ENCODE measurements at places on chromosomes 13 and 19.

GRCh38 chr13:36543671-36544070, 111.4 kb downstream of the CCNA1 start:
- DNase-seq: no peak

- DNase-seq: no peak
These were observed 112.6 kb downstream of the STARD13 start for GRCh38 chr13:33172911-33173310.

DNA sequence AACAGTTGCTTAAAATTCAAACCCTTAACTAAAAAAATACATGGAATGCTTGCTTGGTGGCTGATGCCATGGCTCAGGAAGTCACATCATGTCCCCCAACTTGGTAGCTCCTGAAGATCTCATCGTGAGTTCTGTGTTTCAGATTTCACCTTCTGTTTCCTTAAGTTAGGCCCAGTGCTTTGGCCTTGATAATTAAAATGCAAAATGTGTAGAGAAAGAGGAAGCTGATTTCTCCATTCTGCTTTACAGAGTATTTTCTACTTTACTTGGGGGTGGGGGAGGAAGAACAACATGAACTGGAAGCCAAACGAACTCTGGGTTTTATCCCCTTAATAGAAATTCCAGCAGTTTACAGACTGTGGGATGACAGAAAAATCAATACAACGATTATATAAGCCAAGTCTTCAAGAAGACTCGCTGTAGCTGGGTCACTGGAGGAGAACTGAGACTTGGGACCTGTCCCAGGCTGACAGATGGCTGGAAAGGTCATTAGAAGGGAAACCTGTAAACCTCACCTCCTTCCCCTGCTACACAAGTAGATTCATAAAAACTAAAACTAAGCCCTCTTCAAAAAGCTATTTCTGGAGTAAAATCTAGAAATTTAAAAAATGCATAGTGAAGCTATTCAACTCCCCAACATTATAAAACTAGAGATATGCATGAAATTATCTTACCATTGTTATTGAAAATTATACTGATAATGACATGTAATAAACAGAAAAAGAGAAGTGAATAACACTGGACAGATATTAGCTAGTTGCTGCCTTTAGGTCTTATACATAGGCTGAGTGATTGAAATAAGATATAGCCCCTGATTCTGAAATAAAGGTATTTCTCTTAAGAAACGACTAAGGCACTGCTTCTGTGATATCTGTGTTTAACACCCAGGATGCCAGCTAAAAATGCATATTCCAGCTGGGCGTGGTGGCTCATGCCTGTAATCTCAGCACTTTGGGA, 22.1 kb upstream of the GGACT start:
- DNase-seq: no peak

GRCh38 chr19:18317961-18318800, 4.7 kb downstream of the LSM4 start:
- no peak for DNase-seq

DNA sequence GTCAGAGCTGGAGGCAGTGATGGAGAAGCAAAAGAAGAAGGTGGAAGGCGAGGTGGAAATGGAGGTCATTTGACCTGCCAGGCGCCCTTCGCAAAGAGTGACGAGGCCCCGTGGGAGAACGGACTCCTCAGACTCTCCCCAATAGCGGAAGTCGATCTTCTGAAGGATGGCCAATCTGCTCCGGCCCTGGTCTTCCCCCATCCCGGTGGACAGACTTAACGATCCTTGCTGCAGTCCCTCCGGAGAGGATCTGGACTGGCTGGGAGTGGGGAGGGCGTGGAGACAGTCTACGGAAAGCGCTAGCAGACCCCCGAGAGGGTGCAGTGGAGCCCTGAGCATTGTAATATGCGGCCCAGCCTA, 11.9 kb downstream of the EPS8L1 start:
- no peak for DNase-seq

DNA sequence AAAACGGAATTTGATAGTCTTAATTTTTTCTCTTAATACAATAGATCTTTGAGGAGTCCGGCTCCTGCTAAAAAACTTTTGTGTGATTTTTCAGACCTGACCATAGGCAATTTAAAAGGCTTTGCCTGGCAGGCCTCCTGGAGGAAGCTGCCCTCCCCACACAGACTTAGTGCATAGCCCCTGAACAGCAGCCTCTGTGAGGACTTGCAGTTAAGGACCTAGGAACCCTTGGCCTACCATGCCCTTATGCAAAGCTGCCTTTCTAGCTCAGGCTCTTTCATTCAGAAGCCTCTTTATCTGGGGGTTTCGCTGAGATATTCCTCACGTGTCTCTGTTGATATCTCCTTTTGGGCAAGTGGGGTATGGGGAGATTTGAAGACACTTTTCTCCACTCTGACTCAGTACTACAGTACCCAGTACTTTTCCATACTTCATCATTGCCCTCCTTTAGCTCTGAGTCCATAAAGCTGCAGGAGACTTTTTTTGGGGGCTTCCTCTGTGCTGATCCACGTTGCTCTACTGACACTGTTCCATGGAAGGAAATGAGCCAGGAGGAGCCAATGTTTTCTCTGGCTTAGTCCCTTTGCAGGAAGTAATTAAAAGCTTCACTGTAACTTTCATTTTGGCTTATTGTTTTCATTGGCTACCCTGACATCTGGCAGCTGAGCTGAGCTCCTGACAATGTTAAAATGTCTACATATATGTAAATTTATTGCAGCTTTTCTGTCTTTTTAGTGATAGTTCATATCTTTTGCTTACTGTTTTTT, 283.1 kb downstream of the TDRD3 start:
- no peak for DNase-seq

- DNase-seq: no peak
These were observed at the start of gene KMT2B for GRCh38 chr19:35717665-35718344. Gene KMT2B, plus strand, starts transcription at chr19:35718003. Its CDS starts 16 bp downstream, at chr19:35718019.

DNA sequence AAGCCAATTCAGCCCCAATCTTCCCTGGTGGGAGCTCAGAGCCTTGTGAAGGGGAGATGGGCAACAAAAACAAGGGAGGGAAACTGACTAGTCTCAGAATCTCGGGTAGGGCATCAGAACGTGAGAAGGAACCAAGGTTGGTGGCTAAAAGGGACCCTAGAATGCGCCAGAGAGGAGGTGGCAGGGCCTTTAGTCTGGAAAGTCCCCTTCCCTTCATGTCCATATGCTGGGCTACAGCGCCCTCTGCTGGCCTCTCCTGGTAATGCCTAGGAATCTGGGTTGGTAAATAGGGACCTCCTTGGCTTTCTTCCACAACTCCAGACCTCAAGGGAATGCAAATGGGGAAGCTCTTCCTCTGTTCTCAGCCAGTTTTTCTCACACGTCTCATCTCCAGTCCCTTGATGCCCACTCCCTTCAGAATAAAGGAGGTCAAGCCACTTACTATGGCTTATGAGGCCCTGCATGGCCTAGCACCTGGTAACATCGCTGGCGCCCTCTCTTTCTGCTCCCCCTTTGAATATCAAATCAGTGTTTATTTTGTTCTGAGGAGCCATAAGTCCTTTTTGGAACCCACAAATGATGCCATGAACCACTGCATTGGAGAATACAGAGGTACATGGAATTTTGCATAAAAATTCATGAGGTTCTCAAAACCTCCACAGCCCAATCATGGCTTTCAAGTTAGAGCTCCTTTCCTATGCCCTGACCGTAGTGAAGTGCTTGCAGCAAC, 1.4 kb upstream of the CCDC97 start:
- peak; percentile 99 for DNase-seq

GRCh38 chr13:111347438-111347837, 27.0 kb downstream of the TEX29 start:
- no peak for DNase-seq

- DNase-seq: peak; percentile 73
These were observed 112.6 kb downstream of the KCNRG start for GRCh38 chr13:50127726-50128291.

GRCh38 chr13:91036886-91037285, 310.6 kb upstream of the MIR17HG start:
- no peak for DNase-seq

- DNase-seq: no peak
These were observed 24.6 kb upstream of the IGSF23 start for GRCh38 chr19:44588771-44589112.

GRCh38 chr19:4811328-4812131, 20.0 kb downstream of the TICAM1 start:
- DNase-seq: peak; percentile 97

DNA sequence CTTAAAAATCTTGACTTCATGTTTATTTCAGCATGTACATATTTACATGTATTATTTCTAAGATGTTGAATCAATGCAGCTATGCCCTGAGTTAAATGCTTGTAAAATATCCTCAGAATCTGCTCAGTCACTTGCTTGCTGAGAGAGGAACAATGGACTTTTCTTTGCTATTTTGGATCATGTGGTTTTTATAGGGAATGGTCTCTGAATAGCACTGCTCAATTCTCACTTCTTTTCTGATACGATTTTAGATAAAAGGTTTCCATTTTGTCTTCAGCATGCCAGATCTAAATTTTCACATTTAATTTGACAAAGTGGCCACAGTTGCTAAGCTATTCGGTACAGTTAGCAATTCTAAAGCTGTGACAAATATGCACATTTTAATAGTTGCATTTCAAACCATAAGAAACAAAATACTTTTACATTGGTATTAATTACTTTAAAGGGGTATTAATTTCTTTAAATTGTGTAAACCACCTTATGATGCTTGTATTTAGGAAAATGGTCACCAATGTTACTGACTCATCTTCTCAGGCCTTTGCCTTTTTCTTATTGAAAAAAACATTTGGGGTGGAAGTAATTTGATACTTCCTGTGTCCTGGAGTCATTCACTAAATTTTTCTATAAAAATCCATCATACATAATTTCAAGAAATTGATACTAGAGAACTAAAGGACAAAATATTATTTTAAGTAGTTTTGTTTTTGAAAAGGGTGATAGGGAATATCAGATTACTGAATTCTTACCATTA, 113.5 kb downstream of the MYO16 start:
- no peak for DNase-seq

GRCh38 chr19:17118957-17119356, 43.4 kb downstream of the MYO9B start:
- no peak for DNase-seq

DNA sequence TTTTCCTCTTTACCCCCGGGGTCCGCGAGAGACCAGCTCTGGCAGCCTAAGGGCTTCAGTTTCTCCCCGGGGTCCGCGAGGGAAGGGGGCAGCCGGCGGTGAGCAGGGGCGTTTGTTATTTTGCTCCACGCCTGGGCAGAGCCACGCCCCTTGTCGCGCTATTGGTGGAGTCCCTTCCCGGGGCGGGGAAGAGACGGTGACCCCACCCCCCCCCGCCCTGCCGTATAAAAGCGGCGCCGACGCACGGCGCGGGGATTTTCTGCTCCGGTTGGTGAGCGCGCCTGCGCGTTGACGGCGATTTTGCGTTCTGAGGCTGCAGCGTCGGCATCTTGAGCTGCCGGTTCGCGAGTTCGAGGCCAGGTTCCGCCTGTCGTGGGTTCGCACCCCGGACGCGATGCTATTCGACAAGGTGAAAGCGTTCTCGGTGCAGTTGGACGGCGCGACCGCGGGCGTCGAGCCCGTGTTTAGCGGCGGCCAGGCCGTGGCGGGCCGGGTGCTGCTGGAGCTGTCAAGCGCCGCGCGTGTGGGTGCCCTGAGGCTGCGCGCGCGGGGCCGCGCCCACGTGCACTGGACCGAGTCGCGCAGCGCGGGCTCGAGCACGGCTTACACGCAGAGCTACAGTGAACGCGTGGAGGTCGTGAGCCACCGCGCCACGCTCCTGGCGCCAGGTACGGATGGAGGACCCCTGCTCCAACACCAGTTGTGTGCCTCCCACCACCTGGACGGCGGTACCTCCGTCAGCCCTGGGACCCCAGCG, at the start of gene ARRDC2:
Gene ARRDC2 (plus strand): TSS at position 254 of the 757 bp plus-strand sequence. CDS start 141 bp downstream, at position 395.
- DNase-seq: peak; percentile 96

Measured in endodermal cell (in vitro differentiated cells).